Dorsolateral prefrontal cortex (tissue), 122 donors: ENCODE measurements at places on chromosomes 3 and 15.

DNA sequence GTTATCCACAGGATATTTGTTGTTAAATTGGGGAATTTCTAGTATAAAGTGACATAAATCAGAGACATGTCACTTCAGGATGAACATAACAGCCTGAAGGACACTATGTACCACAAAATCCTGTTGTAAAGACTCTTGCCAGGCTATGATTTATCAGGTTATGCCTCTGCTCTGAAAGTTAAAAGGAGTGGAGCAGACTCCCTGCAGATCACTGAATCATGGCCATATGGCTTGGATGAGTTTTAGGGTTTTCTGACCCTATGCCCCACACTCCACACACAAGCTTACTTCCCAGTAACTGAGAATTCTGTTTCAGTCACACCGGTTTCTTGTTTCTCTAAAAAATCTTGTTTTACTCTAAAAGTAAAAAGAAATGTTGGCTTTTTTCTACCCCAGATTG, 869.4 kb downstream of the NAALADL2 start:
- no peak for DNase-seq

DNA sequence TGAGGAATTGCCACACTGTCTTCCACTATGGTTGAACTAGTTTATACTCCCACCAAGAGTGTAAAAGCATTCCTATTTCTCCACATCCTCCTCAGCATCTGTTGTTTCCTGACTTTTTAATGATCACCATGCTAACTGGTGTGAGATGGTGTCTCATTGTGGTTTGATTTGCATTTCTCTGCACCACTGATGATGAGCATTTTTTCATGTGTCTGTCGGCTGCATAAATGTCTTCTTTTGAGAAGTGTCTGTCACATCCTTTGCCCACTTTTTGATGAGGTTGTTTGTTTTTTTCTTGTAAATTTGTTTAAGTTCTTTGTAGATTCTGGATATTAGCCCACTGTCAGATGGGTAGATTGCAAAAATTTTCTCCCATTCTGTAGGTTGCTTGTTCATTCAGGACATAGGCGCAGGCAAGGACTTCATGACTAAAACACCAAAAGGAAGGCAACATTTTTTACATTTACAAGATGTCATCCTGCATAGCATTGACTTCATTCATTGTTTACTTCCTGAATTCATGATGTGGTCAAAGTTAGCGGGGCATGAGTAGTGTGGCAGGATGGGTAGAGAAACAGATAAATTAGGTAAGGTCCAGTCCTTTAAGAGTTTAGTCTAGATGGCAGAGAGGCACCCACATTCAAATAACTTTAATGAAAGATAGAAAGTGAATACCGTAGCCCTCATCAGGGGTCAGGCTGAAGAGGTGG, 45.1 kb upstream of the LPP start:
- no peak for DNase-seq

GRCh38 chr3:58077596-58078285, 69.5 kb downstream of the FLNB start:
- no peak for DNase-seq

GRCh38 chr3:94453864-94454263, 391.0 kb downstream of the NSUN3 start:
- DNase-seq: no peak

GRCh38 chr3:28317438-28318022, 31.0 kb upstream of the ZCWPW2 start:
- DNase-seq: no peak
